ENCODE measurements at places on chromosomes 3 and 15. TPM values are rescaled to one million over a fixed set of nuclear protein-coding genes. Genes with fewer than 3 reads are reported as not detected.

The SEMA7A gene
- total RNA-seq: 14.4 TPM

The MNS1 gene
- 9.6 TPM for total RNA-seq

DNA sequence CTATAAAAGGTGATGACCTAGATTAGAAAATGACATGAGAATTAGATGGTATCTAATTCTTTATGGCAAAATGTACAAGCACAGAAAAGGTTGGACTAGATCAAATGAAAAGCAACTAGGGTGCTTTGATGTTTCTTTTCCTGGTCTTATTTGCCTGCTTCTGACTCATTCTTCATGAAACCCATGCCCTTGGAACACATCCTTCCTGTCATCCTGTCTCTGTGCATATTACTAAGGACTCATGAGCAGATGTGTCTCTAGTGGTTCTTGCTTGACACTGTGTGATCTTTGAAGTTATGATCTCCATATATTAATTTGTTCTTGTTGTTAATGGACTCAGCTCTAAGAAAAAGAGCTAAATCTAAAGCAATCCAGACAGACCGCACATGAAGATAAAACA is 314.0 kb downstream of the ERC2 start:
- DNase-seq: no peak

DNA sequence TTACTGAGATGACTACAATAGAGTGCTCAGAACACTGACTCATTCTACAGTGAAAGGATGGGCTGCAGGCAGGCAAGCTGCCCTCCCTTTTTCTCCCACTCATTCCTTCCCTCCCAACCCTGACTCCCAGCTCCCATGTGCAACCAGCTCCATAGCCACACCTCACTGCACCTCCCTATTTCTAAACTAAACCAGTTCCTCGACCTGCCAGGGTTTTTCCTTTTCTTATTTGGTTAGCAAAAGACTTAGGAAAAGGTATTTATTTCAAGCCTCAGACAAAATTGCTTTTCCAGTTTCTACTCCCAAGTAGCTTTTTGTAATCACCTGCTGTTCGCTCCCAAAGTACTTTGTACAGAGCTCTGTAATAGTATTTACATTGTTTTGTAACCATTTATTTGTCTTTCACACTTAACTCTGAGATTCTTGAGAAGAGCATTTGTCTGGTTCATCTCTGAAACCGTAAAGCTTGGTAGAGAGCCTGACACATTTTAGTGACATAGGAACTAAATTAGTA is 2.2 kb downstream of the AADAC start:
- no peak for DNase-seq

- no peak for DNase-seq
Observed at GRCh38 chr3:125582707-125583106, 12.6 kb downstream of the OSBPL11 start.

The IL17RC gene
- total RNA-seq: 7.3 TPM

DNA sequence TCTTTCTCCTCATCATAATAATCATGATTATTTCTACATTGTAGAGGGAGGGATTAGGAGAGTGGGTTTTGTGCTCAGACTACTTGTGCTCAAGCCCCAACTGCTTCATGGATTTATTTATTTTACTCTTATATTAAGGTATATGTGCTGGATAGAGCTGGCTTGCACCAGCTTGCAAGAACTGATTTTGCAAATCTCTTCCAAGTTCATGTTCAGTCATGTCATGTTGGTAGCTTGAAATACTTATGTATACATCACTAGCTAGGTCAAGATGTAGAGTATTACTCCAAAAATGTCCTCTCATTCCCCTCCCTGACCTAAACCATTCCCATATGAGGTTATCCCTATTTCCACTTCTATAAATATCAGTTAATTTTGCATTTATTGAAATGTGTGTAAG is 293.9 kb upstream of the RBMS3 start:
- no peak for DNase-seq

The REC114 gene
- total RNA-seq: not detected

The HSPBAP1 gene
- 9.9 TPM for total RNA-seq

GRCh38 chr3:189383630-189384029 is 211.9 kb downstream of the TPRG1 start:
- DNase-seq: no peak

The GPR27 gene
- 9.4 TPM for total RNA-seq

- DNase-seq: no peak
Observed at GRCh38 chr15:92112180-92112579, 258.7 kb downstream of the SLCO3A1 start.

DNA sequence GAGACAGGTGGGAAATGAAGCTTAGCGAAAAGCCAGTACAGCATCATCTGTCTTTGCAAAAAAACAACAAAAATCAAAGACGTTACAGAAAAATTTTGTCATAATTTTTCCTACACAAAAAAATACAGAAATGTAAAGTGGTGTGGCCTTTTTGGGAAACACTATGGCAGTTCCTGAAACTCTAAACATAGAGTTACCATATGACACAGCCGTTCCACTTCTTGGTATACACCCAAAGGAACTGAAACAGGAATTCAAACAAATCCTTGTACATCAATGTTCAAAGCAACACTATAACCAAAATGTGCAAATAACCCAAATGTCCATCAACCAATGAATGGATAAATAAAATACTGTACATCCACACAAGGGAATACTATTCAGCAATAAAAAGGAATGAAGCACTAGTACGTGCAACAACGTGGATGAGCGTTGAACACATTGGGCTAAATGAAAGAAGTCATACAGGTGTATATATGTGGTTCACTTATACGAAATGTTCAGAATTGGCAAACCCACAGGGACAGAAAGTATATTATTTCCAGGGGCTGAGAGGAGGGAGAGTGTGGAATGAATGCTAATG is 46.8 kb downstream of the GLB1 start:
- no peak for DNase-seq

- no peak for DNase-seq
Observed at GRCh38 chr3:48451270-48451669, 4.7 kb downstream of the ATRIP start.

DNA sequence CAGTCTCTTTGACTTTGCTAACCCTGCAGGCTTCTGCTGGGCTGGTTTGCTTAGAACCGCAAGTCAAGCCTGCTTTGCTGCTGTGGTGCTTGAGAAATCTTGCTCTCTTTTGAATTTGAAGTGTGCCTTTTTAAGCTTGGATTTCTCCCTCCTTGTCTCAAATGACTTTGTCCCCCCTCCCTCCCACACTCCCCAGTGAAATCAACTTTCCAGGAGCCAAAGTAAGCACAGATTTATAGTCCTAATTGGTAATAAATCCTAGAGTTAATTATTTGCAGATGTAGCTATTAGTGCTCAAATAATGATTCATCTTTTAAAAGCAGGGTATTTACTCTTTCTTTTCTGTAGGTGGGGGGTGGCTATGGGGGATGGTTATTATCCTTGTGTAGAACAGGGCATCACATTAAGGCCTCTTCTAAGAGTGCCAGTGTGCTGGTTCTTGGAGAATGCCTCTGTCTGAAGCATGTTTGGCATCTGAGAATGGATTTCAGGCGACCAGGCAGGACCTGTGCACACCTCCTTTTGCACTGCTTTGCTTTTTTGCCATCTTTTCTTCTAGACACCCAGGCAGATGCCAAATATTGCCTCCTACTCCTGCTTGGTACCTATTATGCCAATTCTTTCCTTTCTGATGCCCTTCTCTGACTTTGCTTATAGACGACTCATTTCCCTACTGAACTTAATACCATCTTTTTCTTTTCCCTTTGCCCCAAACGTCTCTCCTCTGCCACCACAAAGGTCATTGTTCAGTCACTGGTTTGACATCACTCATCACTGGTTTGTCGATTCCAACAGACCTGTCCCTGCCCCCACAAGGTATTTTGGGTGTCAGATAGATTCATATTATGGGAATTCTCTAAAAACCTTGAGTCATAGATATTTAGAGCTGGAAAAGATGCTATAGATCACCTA is 50.7 kb downstream of the CLDN11 start:
- no peak for DNase-seq

The KLF15 gene
- 19.3 TPM for total RNA-seq

- no peak for DNase-seq
Observed at GRCh38 chr3:156764751-156765150, 61.4 kb upstream of the LEKR1 start.

DNA sequence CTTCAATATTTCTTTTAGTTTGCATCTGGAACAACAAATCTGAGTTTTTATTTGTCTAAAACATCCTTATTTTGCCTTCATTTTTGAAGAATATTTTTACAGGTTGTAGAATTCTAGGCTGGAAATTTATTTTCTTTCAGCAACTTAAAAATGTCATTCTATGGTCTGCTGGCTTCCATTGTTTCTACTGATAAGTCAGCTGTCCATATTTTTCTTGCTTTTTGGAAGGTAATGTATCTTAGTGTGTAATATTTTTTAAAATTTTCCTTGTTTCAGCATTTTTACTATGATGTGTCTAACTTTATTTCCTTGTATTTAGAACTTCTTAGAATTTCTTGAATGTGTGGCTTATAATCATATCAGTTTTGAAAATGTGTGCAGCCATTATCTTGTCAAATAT is 37.0 kb downstream of the SEMA6D start:
- no peak for DNase-seq

DNA sequence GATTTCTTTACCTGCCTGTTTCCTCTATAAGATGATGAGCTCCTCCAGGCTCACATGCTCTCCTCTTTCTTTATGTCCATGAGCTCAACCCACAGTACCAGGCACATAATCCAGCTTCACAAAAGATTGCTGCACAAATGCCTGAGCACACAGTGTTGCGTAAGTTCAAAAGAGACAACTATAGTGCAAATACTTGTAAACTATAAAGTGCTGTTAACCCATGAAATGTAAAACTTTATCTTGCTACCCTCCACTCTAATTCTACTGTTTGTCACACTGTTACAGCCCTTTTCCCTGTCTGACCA is 101.0 kb upstream of the LPP start:
- DNase-seq: no peak

The APBA2 gene
- 79.9 TPM for total RNA-seq

The FOXL2 gene
- total RNA-seq: 0.09 TPM

- DNase-seq: no peak
Observed at GRCh38 chr3:11523572-11524101, 120.1 kb downstream of the VGLL4 start.

DNA sequence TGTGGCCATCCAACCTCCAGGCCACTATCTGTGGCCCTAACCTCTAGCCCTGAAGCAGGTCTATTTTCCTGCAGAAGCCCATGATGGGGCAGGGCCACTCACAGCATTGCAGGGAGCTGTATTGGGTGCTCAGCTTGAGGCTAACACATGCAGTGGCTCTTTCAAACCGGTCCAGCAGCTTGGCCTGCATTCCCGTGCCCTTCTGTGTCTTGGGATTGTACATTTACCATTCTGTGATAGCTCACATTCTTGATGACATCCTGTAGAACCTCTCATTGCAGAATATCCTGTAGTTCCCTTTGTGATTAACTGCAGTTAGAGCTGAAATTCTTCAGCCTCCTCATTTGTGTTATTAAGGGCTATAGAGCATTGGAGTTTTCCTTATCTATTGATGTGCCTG is 60.8 kb upstream of the ANKRD34C start:
- no peak for DNase-seq

DNA sequence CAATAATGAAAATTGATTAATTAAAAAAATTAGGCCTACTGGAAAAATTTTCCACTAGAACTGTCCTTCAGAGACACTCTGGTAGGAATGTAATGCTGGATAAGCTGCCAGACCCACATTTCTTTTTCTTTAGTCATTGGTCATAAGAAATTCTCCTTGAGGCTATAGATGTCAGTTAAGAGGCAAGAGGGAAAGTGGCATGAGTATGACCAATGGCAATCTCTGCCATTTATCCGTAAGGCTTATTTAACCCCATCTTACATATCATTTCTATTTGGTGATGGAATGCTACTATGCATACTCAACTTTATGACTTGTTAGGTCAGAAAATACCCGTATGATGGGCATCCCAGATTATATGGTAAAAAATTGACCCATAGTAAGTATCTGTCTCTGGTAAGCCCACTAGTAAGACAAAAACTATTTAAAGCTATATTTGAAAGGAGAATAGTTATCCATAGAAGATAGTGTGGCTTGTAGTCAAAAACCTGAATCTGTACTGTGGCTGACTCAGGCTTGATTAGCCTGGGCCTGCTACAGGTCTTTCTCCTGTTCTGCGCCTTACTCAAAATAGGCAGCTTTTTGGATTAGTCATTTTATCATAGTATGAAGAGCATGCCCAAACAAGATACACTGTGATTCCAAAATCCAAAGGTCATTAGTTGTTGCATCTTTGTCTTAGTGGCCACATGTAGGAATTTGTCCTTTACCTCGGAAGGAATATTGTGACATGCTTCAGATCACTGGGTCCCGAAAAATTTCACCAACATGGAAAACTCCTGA is 314.7 kb downstream of the PYDC2 start:
- no peak for DNase-seq

The WDR72 gene
- total RNA-seq: 1.7 TPM

GRCh38 chr3:43180027-43180426 is 74.1 kb upstream of the POMGNT2 start:
- DNase-seq: no peak

The CDAN1 gene
- 41.0 TPM for total RNA-seq

The GPR15 gene
- not detected for total RNA-seq

DNA sequence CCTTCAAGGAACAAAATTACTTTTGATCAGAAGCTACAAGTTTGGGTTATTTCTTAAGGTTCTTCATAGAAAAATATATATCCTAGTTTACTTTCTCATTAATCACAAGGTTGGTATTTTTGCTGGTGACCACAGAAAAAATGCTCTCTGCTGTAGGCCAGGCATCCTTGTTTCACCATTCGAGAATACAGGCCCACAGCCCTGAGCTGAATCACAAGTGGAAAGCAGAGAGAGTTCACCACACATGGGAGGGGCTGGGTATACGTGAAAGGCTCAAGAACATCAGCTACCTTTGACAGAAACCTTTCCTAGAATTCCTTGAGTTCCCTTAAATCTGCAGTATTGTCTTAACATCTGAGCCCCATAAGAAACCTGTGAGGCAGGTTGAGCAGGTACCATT is 23.2 kb downstream of the CPEB1 start:
- DNase-seq: no peak

The NMNAT3 gene
- total RNA-seq: 2.1 TPM

The ZNF280D gene
- total RNA-seq: 10.0 TPM

DNA sequence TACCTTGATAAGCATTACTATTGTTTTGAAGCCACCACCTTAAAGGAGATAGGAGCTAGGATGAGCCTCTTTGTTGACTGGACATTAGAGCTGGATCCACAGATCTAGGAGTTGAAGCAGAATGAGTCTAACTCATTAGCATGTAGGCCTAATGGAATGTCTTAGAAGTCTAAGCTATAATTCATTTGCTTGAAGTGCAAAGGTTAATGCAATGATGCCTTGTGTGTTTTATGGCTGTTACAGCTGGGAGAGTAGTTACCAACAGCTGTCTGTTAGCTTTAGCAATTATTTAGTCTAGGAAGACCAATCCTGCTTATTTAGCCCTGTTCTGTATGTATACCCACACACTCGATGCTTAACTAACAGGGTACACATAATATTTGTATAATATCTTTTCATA is 419.3 kb downstream of the TUSC7 start:
- DNase-seq: no peak

DNA sequence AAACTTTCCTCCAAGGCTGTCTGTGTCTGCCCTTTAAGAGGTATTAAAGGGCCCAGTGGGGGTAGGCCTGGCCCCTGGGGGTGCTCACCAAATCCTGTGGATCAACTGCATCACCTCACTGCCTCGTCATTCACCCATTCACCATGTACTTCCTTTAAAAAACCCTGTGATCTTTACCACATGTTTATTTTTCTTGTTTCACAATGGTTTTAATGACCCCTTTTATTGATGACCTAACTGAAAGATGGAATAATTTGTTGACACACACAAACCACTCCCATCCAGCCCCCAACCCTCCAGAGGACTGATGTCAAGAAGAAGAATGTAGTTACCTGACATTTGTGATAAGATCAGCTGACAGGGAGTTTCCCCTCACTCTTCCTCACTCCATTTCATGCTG is 40.8 kb downstream of the KCNAB1 start:
- no peak for DNase-seq

The TEX9 gene
- 21.3 TPM for total RNA-seq

The LYZL4 gene
- total RNA-seq: not detected

The ARPIN gene
- 26.0 TPM for total RNA-seq

The NPAP1 gene
- total RNA-seq: 0.30 TPM
